NCI-H1048 (cell line): ENCODE measurements at places on chromosomes 2 and 18.

DNA sequence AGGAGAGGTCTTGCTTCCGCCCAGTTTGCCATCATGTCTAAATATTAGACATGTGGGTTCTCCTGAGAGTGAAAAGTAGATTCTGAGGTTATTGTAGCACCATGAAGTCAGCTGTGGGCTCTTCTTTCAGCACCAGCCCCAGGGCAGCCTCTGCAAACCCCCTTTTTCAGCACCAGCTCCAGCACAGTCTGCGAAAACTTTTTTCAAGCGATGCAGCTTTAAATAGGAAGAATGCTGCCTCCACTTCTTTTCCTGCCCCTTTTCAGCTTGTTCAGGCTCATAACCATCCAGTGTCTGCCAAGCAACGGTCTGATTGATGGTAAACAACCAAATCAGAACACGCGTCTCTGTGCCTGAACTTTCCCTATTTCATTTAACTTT is at the start of gene COL5A2:
Gene COL5A2, minus strand, starts transcription at position 192 of the 381 bp plus-strand sequence. Its CDS starts 157 bp downstream, at position 35.
- no peak for DNase-seq

DNA sequence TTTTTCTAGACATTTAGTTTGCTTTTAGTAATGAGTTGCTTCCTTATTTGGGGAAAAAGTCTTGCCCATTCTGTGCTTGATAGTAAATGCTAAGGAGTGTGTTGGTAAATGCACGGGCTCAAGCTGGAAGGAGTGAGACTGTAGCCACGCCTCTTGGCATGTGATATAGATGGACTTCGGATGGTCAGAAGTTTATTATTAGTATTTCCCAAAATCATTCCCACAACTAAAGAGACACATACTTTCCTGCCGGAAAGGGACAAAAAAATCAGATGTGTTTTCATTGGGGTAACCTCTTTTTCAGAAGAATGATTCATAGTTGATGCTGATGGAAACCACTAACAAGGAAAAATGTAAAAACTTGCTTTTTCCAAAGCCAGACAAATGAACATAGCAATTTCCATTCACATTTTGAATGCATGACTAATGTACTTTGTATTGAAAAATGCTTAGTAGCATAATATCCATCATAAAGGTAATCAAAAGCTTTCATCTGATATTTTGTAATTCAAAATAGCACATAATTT is 133.2 kb downstream of the ZNF532 start:
- no peak for DNase-seq

DNA sequence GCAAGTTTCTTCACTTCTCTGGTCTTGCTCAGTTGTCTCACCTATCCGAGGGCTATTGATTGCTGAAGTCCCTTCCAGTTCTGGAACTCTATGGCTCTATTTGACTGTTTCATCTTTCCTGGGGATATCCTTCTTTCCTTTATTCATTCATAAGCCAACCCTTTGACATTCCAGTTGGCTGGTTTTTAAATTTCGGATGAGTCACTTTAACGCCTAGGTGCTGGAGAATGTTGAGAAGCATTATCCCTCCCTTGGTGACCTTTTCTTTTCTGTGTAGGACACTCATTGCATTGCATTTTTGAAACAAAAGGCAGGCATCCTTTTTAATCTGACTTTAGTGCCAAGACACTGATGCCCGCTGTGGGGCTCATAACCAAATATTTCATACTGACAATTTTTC is 307.1 kb downstream of the TSN start:
- DNase-seq = no peak

GRCh38 chr2:57497489-57498096 is 549.0 kb upstream of the VRK2 start:
- DNase-seq = peak; percentile 38

DNA sequence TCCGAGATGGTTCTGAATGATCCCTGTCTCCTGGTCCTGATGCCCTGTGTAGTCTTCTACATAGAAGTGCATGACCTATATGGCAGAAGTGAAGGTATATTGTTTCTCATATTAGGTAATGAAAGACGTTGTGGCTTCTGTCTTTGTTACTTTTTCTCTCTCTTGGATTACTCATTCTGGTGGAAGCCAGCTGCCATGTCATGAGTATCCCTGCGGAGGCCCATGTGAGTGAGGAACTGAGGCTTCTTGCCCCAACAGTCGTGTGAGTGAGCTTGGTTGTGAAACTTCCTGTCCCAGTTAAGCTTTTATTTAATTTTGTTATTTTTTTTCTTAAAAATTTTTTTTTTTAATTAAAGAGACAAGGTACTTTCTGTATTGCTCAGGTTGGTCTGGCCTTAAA is 134.7 kb downstream of the UBR3 start:
- no peak for DNase-seq

GRCh38 chr2:219526320-219527075 is 12.2 kb downstream of the ASIC4 start:
- no peak for DNase-seq

DNA sequence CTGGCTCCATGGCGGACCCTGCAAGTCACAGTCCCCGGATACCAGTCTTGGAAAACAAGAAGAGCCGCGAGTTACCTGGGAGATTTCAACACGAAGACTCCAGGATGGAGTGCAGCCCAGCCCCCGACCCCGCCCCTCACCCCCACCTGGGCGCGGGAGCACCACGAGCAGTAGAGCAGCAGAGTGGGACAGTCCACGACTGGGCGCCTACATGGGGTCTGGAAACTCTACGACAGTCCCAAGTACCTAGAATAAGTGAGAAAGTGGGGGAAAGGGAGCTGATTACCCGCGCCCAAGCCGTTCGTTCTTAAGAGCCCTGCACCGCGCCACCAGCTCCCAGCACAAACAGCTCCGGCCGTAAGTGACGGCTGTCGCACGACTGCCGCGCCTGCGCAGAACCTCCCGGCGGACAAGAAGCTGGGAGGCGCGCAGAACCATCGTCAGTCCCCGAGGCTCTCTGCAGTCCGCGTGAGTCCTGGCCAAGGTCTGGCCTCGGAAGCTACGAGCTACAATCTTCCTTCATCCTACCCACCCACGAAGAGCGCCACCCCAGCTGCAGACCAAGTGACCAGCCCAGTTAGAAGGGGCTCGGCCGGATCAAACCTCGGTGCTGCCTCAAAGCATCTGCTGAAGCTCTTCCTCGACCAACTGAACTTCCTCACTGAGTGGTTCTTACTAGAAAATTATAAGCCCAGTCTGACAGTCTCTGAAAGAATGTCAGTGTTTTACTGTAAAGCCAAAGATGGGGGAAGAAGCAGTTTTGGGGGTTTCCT is at the start of gene DPY30:
Gene DPY30, minus strand, starts transcription at position 359 of the 773 bp plus-strand sequence. Its CDS starts 349 bp downstream, at position 10.
- peak; percentile 78 for DNase-seq

DNA sequence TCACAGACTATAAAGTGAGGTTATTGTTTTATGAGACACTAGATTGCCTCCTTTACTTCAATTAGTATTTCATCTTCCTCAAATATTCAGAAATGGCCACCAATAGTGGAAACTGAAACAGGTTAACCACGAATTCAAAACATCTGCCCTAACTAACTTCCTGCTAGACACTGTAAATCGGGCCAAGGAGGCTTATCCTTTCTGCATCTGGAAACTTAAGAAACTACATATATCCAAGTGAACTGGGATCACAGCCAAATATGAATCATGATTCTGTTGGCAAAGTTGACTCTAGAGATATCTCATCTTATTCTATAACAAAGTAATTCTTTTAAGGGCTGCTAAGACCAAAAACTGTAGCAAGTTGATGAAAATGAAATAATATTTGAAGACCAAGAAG is 136.6 kb upstream of the ZC3H15 start:
- no peak for DNase-seq

DNA sequence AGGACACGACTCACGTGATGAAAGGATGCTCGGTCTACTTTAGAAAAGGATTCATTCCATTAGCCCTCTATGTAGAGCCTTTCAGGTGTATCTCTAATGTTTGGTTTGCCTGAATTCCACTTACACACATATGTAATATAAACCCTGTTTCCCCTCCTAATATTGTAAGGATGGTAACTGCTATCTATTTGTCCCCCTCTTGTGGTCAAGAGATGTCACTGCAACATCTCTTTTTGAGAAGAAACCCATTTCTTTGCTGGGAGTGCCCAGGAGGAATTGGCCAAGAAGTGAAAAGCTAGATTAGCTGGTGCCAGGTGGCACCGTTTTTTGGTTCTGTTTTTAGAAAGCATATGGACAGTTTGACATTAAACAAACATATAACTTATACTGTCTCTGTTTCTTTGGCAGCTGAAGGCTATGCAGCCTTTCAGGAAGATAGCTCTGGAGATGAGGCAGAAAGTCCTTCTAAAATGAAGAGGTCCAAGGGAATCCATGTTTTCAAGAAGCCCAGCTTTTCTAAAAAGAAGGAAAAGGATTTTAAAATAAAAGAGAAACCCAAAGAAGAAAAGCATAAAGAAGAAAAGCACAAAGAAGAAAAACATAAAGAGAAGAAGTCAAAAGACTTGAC is 41.2 kb downstream of the RALBP1 start:
- DNase-seq = peak; percentile 1
